ENCODE measurements at places on chromosomes 5 and 9. TPM values are rescaled to one million over a fixed set of nuclear protein-coding genes. Genes with fewer than 3 reads are reported as not detected.

Gene IFNA10
- total RNA-seq = not detected

DNA sequence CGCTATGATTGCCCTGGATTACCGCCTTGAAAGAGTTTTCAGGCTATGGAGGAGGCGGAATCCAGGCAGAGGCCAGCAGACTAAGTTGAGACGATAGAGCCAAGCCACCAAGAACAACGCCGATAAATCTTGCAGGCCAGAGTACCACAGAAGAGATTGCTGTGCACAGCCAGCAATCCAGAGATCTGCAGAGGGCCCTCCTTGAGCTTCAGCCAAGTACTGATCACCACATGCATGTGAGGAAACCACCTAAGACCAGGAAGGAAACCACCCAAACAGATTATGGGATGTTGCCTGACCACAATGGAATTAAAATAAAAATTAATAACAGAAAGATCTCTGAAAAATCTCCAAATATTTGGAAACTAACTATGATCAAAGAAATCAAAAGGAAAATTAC lies 74.9 kb downstream of the GCNT4 start:
- H3K27me3 ChIP-seq = no peaks in the 10 kb centered on the region
- H3K4me3 ChIP-seq = no peak overlapping the region
- no peak overlapping the region for H3K27ac ChIP-seq
- H3K4me1 ChIP-seq = peaks cover 4% of the 10 kb centered on the region
- no peaks in the 10 kb centered on the region for H3K36me3 ChIP-seq
- no peak for DNase-seq

- no peak overlapping the region for H3K27ac ChIP-seq
- no peaks in the 10 kb centered on the region for H3K36me3 ChIP-seq
- H3K27me3 ChIP-seq = no peaks in the 10 kb centered on the region
- H3K4me3 ChIP-seq = no peak overlapping the region
- no peak for DNase-seq
Measured at GRCh38 chr9:100525563-100525962, 52.3 kb upstream of the CAVIN4 start.

DNA sequence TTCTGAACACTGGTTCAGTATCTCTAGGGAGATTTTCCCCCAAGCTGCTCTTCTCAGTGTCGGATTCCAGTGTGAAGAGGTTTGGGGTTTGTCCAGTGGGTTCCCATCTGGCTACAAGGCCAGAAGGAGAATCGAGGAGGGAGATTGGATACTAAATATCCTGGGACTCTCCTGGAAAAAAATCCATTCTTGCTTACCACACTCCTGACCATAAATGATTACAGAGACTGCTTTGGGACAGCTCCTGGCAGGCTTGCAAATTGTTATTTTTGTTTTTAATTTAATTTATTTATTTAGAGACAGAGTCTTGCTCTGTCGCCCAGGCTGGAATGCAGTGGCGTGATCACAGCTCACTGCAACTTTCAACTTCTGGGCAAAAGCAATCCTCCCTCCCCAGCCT lies 4.7 kb upstream of the SUSD1 start:
- H3K27me3 ChIP-seq = no peaks in the 10 kb centered on the region
- no peak overlapping the region for H3K27ac ChIP-seq
- H3K4me3 ChIP-seq = no peak overlapping the region
- no peaks in the 10 kb centered on the region for H3K36me3 ChIP-seq
- no peak for DNase-seq

DNA sequence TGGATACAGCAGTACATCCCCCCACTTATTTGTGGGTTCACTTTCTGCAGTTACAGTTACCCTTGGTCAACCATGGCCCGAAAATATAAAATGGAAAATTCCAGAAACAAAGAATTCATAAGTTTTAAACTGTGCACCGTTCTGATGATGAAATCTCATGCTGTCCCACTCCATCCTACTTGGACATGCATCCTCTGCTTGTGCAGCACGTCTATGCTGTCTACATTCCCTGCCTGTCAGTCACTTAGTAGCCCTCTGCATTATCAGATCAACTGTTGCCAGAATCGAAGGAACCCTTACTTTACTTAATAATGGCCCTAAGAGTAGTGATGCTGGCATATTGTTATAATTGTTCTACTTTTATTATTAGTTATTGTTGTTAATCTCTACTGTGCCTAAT lies 14.6 kb downstream of the MARCHF3 start:
- H3K36me3 ChIP-seq = no peaks in the 10 kb centered on the region
- no peak overlapping the region for H3K4me3 ChIP-seq
- no peak overlapping the region for H3K27ac ChIP-seq
- DNase-seq = no peak
- H3K4me1 ChIP-seq = peaks cover 25% of the 10 kb centered on the region

DNA sequence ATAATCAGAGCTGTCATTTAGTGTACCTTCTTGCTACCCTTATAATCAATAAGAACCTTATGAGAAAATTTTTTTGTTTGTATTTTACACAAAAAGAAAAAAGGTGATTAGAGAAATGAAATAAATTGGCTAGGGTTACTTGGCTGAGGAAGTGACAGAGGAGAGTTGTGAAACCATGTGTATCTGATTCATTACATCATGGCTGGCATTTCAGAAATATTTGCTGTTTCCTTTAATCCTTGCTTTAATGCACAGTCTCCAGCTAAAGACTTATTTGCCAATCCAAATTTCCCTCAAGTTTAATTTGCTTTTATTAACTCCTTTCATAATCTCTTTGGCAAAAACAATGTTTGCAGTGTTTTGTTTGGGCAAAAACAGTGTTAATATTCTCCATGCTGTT lies 543.1 kb downstream of the KIF4B start:
- no peaks in the 10 kb centered on the region for H3K27me3 ChIP-seq
- no peak for DNase-seq
- no peaks in the 10 kb centered on the region for H3K36me3 ChIP-seq
- H3K4me3 ChIP-seq = no peak overlapping the region
- H3K4me1 ChIP-seq = no peaks in the 10 kb centered on the region
- no peak overlapping the region for H3K27ac ChIP-seq

DNA sequence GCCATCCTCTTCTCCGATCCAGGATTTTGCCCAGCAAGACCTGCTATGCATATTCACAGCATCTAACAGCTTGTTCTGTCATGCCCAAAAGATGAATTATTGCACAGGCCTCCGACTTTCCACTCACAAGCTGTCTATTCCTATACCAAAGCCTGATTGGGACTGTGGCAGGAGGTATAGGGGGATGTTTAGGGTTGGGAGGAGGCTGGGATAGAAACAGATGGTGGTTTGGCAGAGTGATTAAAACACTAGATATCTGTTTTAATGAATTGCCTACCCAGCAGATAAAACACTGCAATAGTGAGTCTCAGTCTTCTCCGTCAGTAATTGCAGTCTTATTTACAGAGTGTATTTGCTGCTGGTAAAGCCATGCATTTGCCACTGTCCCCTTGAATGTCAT lies 215.3 kb downstream of the TLR4 start:
- no peaks in the 10 kb centered on the region for H3K27me3 ChIP-seq
- no peak overlapping the region for H3K27ac ChIP-seq
- H3K36me3 ChIP-seq = no peaks in the 10 kb centered on the region
- no peaks in the 10 kb centered on the region for H3K4me1 ChIP-seq
